ENCODE measurements at places on chromosomes 3 and 15.

- DNase-seq: no peak
These were observed 24.2 kb downstream of the PSMD6 start for GRCh38 chr3:63998852-63999754.

- DNase-seq: no peak
These were observed 22.5 kb upstream of the PARL start for GRCh38 chr3:183907176-183907575.

DNA sequence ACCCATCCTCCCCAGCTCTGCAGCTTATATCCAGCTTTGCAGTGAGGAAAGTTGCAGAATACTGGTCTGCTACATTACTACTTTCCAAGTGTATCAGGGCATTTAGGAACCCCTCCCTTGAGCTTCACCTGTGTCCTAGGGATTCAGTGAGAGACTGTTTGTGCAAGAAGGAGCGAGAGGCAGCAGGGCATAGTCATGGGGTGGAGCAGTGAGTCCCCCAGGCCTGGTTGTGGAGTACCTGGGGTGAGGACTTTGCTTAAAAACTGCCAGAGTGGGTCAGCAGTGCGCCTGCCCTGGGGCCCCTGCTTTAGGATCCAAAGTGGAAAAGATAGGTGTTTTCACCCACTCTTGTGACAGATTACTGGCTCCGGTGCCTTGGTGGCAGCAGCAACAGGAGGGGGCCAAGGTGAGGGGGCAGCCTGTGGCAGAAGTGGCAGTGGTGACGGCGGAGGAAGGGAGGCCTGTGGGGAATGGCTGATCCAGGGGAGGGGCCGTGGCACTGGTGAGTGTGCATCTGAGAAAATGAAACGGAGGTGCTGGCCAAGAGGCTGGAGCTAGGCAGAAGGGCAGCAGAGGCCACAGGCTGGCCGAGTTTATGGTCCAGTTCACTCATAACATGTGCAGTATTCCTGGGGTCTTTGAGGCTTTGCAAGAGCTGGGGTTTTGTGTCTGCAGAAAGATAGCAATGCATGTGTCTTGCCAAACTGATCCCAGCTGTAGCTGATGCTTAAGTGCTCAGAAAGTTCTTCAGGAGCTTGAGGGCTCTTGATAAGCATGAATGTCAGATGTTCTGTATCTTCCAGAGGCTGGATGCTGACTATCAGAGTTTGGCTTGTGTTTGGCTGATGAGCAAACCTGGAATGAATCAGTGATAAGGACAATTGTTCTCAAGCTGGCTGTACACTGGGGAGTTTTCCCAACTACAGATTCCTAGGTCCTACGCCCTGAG is 43.4 kb downstream of the GOLGA6A start:
- DNase-seq: no peak

GRCh38 chr15:31202953-31203352 is 101.4 kb upstream of the TRPM1 start:
- no peak for DNase-seq

- no peak for DNase-seq
These were observed 81.6 kb downstream of the MCTP2 start for GRCh38 chr15:94312946-94313345.

DNA sequence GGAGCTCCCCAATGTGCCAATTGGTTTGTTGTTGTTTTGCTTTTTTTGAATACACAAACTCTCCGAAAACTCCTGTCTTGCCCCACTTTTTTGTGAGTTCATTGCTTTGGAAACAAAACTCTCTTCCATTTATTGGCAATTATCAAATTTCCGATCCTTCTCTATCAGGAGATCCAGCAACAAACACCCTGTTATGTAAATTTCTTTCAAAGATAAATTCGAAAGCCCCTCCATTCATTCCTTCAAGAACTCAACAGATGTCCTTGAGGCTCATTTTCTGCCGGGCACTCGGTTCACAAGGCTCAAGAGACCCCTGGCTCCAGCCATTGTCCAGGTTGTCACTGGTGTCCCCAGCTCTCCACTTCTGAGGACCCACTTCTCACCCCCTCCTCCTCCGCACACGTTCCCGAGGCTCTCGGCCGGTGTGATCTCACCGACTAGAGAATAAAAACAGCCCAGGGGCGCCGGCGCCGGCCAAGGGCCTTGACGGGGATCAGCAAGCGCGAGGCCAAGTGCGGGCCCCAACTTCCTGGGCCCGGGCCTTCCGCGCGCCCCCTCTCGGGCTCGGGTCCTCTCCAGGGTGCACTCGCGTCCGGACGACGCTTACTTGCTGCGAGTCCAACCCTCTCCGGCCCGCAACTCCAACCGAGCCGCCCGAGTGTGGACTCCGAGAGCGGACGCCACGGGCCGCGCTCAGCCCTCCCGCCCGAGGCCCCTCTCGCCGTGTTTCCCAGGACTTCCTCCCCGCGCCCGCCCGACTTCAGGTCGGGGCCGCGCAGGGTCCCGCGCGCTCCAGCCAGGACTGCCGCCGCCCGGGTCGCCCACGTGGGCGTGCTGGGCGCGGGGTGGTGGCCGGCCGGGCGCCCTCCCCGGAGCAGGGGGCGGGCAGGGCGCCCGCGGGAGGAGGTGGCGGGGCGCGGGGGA is 533 bp upstream of the SMAD3 start:
- peak; percentile 28 for DNase-seq

GRCh38 chr15:84725001-84725491 is 9.1 kb upstream of the SEC11A start:
- no peak for DNase-seq

DNA sequence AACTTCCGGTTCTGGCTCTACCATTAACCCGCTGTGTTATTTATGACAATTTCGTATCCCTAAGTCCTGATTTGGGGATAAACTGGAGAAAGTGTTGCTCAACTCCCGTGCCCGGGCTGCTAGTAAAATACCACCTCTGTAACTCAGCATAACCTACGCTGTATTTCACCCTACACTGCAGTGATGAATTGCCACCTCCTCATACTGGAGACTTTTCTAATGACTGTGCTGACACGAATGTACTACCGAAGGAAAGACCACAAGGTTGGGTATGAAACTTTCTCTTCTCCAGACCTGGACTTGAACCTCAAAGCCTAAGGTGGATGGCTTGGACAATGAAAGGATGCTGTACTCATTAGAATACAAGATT is 16.5 kb downstream of the SLC51A start:
- DNase-seq: no peak

GRCh38 chr3:187987187-187987586 is 166.8 kb upstream of the LPP start:
- DNase-seq: no peak

DNA sequence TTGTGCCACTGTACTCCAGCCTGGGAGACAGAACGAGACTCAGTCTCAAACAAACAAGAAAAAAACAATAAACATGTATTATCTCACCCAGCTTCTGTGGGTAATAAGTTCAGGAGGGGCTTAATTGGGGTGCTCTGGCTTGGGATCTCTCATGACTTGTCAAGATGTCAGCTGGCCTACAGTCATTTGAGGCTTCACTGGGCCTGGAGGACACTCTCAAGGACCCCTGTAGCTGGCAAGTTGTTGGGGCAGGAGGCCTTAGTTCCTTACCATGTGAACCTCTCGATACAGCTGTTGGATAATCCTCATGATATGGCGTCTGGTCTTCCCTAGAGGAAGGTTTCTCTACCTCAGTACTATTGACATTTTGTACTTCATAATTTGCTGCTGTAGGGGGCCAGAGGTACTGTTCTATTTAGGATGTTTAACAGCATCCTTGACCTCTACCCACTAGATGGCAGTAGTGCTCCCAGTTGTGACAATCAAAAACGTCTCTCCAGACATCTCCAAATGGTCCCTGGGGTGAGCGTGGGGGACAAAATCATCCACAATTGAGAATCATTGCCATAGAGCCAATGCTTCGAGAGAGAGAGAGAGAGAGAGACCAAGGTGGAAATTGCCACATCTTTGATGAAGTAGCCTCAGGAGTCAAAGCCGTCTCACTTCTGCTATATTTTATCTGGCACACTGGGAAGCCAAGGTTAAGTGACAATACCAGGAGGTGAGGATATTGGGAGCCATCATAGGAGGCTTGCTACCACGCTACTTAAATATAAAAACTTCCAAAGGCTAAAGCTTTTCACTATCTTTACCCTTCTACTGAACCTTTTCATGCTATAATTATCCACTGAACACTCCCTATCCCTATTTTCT is 23.9 kb upstream of the SLTM start:
- DNase-seq: peak; percentile 61

- no peak for DNase-seq
These were observed 27.5 kb downstream of the NCBP2 start for GRCh38 chr3:196914866-196915265.

GRCh38 chr3:155701882-155702465 is 42.9 kb downstream of the PLCH1 start:
- peak; percentile 75 for DNase-seq

DNA sequence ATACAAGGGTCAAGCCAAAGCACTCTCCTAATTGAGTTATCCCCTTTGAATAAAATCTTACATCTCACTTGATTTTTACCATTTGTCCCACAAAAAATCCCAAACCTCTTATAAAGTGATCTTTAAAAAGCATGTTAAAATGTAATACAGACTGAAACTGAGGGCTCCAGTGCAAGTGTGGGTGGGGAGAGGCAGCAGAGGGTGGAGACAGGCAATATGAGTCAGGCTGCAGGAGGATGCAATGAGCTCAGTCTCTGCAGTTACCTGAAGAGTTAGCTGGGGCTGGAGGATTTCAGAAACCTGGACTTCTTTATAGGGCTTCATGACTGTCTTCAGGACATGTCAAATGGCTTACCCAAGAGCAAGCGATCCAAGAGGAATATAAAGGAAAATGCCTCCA is 14.2 kb upstream of the COLQ start:
- DNase-seq: no peak

DNA sequence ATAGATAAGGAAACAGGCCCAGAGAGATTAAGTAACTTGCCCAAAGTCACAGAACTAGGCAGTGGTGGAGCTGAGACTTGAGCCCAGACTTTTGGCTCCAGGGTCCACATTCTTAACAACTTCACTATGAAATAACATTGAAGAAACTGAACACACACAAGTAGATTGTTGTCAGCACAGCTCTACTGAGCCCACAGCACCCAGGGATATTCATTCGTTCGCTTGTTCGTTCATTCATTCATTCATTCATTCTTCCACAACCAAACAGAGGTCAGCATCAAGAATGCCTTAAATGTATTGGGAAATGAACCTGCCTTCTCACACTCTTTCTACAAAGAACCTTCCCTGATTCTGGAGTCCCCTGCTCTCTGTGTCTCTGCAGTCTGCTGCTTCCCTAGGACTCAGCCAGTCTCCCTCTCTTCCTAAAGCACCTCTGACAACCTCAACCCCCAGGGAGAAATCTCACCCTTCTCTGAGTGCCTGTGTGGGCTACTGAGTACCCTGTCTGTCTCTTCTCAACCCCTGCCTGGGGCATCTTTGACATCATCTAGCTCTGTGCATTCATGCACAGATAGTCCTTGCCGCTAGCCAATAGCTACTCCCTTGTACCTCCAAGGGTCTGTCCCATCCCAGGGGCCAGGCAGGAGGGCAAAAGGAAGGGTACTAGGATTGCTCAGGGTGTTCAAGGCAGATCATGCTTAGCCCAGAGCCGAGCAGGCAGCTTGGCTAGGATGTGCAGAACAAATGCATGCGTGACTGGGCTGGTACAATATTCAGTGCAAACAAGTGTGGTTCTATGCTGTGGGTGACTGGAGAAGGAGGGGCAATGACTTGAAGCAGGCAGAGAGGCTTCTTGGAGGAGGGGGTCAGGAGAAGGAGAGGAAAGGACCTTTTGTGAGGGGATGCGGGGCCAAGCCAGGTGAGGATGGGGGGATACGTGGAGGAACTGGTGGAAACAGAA is 3.4 kb downstream of the LINGO1 start:
- DNase-seq: no peak

DNA sequence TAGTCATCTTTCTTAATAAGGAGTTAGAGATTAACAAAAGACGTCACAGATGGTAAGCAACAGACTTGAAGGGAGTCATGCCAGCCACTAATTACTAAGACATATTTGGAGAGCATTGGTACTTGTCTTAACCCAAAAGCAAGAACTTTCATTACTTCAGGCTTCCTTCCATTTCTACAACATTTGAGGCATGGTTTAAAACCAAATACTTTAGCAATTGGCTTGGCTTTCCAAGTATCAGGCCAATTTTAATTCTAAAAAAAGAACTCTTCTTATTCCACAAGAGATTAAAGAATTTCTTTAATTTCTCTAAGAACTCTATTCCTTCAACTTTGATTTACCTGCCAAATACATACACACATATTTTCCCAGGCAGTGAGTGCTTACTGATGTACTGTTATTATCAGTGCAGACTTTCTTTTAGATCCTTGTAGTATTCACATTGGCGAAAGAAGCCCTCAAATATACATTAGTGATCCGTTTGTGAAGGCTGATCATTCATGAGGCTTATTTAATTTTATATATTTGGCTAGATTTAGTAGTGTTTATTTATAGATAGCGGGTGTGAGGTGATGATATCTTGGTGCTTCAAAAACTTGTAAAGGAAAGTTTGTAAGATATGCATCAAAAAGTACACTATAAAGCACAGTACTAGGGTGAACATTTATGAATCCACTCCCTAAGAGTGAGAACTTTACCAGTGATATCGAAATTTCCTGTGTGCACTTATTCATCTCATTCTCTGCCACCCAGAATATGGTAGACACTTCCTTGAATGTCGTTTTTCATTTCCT is 229.2 kb downstream of the MFSD1 start:
- no peak for DNase-seq

DNA sequence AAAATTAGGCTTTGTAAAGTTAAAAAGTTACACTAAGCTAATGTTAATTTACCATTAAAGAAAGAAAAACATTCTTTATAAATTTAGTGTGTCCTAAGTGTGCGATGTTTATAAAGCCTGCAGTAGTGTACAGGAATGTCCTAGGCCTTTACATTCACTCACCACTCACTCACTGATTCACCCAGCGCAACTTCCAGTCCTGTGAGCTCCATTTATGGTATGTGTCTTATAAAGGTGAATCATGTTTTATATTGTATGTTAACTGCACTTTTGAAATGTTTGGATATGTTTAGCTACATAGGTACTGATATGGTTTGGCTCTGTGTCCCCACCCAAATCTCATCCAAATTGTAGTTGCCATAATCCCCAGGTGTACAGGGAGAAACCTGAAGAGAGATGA is 549.7 kb upstream of the EPHA6 start:
- DNase-seq: no peak

GRCh38 chr3:171000281-171000680 is 26.2 kb downstream of the SLC2A2 start:
- no peak for DNase-seq

DNA sequence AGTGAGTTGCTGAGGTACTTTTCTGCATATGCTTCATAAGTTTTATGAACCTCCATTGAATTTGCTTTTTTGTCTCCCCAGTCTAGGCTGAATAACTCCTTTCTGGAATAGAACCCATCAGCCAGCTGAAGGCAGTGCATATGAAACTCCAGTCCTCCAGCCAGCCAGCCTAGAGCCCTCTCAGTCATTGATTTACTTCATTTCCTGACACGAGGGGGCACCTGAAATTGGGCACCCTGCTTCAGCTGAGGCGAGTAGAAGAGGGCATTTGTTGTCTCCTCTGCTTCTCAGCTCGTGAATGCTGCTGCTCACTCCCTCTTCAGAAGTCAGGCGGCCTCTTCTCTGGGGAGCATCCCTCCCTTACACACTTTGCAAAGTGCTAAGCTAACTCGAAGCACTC is 32.5 kb downstream of the CHST2 start:
- no peak for DNase-seq

Data from cerebellar cortex (tissue), 1 donor.